ENCODE measurements at places on chromosomes 5 and 9. TPM values are rescaled to one million over a fixed set of nuclear protein-coding genes. Genes with fewer than 3 reads are reported as not detected.

SLC30A5 gene
- total RNA-seq: 19.4 TPM

- no peak for DNase-seq
Observed at GRCh38 chr5:170252109-170252508, 19.3 kb downstream of the C5orf58 start.

DNA sequence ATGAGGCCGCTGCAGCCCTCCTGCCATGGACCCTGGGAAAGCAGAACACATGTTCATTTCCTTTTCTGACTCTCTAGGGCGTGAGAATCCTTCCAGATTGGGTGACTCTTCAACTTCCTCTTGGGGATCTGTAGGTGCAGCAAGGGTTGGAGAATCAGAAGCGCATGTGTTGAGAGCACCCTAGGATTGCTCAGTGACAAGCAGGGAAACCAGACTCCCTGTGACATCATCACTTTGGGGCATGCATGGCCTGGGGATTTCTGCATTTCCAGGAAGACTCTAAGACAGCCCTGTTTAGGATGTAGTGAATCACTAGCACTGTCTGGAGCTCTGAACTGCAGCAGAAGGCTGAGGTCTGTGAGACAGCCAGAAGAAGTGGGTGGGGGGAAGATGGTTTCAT lies 15.1 kb upstream of the LCP2 start:
- DNase-seq: no peak

- no peak for DNase-seq
Observed at GRCh38 chr9:132037458-132037857, 42.2 kb downstream of the MED27 start.
